ENCODE measurements at places on chromosomes 2 and 18.

GRCh38 chr2:97740590-97741182 is 27.3 kb downstream of the ZAP70 start:
- H3K4me1 ChIP-seq, result peaks cover 49% of the 10 kb centered on the region
- no peaks in the 10 kb centered on the region for H3K27me3 ChIP-seq
- peak overlapping the region; percentile 67 for H3K27ac ChIP-seq
- H3K36me3 ChIP-seq, result peaks cover 66% of the 10 kb centered on the region

- peaks cover 3% of the 10 kb centered on the region for H3K36me3 ChIP-seq
- H3K4me3 ChIP-seq, result no peak overlapping the region
- no peak overlapping the region for H3K27ac ChIP-seq
- H3K27me3 ChIP-seq, result peaks cover 18% of the 10 kb centered on the region
Measured at GRCh38 chr2:222736301-222736700, 64.8 kb downstream of the MOGAT1 start.

DNA sequence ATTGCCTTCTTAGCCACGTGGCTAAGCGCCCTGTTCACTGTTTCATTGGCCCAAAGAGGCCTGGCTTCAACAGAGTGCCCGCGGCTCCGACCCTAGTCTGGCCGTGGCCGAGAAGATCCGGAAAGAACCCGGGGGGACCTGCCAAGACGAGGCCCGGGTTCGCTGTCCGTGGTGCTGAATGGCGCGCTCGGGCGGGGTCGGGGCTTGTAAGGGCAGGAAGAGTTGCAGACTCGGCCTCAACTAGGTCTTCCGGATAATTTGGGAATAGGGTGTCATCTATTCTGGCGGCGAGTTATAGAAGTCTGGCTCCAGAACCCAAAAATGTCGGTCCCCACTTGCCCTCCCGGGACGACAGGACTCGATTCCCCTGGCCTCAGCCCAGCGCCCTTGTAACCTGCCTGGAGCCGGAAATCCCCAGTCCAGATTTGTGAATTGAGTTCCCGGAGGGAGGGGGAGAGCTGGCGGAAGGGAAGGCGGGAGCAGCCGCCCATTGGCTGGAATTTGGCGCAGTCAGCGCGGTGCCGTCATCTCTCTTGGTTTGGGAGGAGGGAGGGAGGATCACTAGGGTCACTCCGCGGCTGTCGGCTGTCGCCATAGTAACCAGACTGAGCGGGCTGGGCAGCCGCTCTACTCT is 3.5 kb downstream of the CDK5R2 start:
- peak; percentile 33 for DNase-seq
- H3K36me3 ChIP-seq, result peaks cover 2% of the 10 kb centered on the region
- no peak overlapping the region for H3K4me3 ChIP-seq
- peaks cover 60% of the 10 kb centered on the region for H3K27me3 ChIP-seq
- H3K4me1 ChIP-seq, result peaks cover 3% of the 10 kb centered on the region

DNA sequence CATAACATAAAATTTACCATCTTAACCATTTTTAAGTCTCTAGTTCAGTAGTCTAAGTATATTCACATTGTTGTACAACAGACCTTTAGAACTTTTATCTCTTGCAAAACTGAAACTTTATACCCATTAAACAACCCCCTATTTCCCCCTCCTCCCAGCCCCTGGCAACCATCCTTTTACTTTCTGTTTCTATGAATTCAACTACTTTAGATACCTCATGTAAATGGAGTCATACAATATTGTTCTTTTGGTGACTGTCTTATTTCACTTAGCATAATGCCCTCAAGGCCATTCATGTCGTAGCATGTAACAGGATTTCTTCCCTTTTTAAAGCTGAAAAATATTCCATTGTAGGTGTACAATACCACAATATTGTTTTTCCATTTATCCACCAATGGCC is 129.8 kb downstream of the PDE11A start:
- H3K4me3 ChIP-seq, result no peak overlapping the region
- no peaks in the 10 kb centered on the region for H3K4me1 ChIP-seq
- no peak for DNase-seq
- H3K27ac ChIP-seq, result no peak overlapping the region

DNA sequence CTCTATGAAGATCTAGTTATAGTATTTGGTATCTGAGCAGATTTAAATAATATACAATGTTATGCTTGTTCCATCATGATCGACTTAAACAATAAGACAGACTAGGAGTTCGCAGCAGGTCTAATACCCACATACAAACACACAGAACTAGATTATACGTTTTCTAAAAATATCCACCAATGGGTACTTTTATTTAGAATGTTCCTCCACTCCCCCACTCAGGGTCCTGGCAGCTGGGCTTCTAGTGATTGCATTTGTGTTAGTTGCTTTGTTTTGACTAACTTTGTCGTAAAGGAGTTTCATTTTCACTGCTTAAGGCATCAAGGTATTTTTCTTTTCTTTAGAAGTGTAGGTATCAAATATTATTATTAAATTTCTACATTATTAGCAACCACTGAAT is 91.4 kb downstream of the RPRM start:
- no peaks in the 10 kb centered on the region for H3K27me3 ChIP-seq
- DNase-seq, result no peak
- no peaks in the 10 kb centered on the region for H3K4me1 ChIP-seq
- no peak overlapping the region for H3K27ac ChIP-seq
- no peaks in the 10 kb centered on the region for H3K36me3 ChIP-seq

- no peaks in the 10 kb centered on the region for H3K27me3 ChIP-seq
- no peak overlapping the region for H3K27ac ChIP-seq
- H3K4me3 ChIP-seq, result no peak overlapping the region
- peaks cover 69% of the 10 kb centered on the region for H3K36me3 ChIP-seq
Measured at GRCh38 chr2:54617409-54617808, 106.1 kb upstream of the EML6 start.

- H3K27me3 ChIP-seq, result no peaks in the 10 kb centered on the region
- peaks cover 36% of the 10 kb centered on the region for H3K4me1 ChIP-seq
- DNase-seq, result no peak
- H3K4me3 ChIP-seq, result no peak overlapping the region
- H3K27ac ChIP-seq, result no peak overlapping the region
Measured at GRCh38 chr2:224570328-224570993, 14.7 kb downstream of the CUL3 start.

GRCh38 chr2:23850564-23851256 is 76.2 kb downstream of the ATAD2B start:
- H3K36me3 ChIP-seq, result peaks cover 10% of the 10 kb centered on the region
- DNase-seq, result no peak
- H3K4me1 ChIP-seq, result no peaks in the 10 kb centered on the region
- H3K27ac ChIP-seq, result no peak overlapping the region

- H3K27me3 ChIP-seq, result no peaks in the 10 kb centered on the region
- no peaks in the 10 kb centered on the region for H3K36me3 ChIP-seq
- no peaks in the 10 kb centered on the region for H3K4me1 ChIP-seq
- no peak for DNase-seq
- no peak overlapping the region for H3K27ac ChIP-seq
Measured at GRCh38 chr18:33010149-33010548, 237.3 kb upstream of the KLHL14 start.

DNA sequence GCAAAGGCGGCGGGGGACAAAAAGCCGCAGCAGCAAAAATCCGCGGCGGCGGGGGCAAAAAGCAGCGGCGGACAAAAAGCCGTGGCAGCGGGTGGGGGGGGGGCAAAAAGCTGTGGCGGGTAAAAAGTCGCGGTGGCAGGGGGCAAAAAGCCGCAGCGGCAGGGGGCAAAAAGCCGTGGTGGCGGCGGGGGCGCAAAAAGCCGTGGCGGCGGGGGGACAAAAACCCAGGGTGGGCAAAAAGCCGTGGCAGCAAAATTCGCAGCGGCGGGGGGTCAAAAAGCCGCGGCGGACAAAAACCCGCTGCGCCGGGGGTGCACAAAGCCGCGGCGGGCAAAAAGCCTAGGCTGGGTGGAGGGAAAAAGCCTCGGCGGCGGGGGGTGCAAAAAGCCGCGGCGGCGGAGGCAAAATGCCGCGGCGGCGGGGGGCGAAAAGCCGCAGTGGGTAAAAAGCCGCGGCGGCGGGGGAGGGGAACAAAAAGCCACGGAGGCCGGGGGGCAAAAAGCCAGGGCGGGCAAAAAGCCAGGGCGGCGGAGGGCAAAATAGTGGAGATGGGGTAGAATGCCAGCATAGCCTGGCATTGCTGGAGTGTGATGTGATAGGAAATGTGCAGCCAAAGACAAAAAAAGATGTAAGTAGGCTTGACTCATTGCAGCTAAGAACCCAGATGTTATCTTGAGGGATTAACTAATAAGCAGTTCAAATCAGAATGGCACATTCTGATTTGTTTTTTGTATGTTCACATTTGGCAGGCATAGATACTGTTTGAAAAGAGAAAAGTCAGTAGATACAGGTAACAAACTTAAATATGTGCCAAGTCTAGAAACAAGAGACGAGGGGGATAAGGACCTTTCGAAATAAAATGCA is 1076.3 kb downstream of the RPIA start:
- no peaks in the 10 kb centered on the region for H3K4me1 ChIP-seq
- DNase-seq, result no peak
- H3K36me3 ChIP-seq, result no peaks in the 10 kb centered on the region
- no peak overlapping the region for H3K27ac ChIP-seq

All from T-helper 2 cell treated with Interferon-gamma antibody and Interleukin-4, amounts not matched to agents 5 μg/mL and 100 μg/mL, for 36 hours (primary cell).